ENCODE measurements at places on chromosomes 5 and 9.

- no peak for DNase-seq
Observed at GRCh38 chr5:10453545-10453944, 11.9 kb downstream of the ROPN1L start.

- peak; percentile 56 for DNase-seq
Observed at GRCh38 chr5:151150471-151151262, 6.9 kb downstream of the ANXA6 start.

DNA sequence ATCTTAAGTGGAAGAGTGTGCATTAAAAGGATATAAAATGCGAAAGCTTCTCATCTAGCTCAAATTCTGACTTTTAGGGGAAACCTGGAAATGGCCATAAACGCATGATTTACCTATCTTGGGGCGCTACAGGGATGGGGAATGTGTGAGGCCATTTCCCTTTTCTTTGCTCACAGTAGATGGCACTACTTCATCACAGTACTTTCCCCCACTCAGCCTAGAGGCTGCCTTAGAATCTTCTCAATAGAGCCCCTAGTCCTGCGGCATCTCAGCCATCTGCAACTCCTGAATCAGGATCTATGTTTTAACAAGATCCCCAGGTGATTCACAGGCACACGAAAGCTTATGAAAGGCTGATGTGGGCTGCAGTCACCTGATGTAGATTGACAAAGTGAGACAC, 110.8 kb downstream of the LHFPL2 start:
- DNase-seq = peak; percentile 68

DNA sequence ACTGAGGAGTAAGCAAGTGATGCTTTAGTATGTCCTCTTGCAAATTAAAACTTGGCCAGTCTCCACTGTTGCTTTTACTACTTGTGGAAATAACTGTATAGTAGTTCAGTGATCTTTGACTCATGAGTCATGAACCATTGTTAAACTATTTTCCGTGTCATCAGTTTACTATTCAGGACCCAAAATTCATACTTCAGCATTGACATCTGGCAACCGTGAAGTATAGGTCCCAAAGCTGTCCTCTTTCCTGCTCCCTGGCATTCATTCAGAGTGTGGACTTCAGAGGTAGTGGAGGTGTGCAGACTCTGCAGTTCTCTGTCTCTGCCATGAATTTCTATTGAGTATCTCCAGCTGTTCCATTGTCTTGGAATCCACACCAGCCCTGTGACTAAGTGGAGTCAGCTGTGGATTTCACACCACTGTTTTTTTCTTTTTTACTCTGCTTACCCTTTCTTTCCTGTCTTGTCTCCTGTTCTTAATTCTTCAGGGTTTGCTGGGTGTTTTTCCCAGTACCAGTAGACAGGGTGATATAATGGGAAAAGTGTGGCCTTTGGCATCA, 7.5 kb downstream of the TDRD7 start:
- no peak for DNase-seq

DNA sequence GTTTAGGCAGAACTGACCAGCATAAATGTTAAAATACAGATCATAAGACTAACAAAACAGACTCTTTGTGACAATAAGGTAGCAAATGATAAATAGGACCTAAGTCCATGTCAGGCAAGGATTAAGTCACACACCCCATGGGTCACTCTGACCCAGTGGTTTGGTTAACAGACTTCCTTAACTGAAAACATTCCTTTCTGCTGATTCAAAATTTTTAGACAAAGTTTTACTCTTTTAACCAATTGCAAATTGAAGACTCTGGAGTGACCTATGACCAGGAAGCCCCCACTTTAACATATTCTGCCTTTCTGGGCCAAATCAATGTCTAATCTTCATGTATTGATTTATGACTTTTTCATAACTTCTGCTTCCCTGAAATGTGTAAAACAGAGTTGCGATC, 4.9 kb upstream of the NXNL2 start:
- DNase-seq = no peak

- DNase-seq = no peak
Observed at GRCh38 chr9:127887792-127888191, 10.3 kb upstream of the AK1 start.

GRCh38 chr5:56037531-56038010, 42.8 kb upstream of the IL6ST start:
- DNase-seq = no peak

GRCh38 chr9:4793459-4794395, 983 bp downstream of the RCL1 start:
- peak; percentile 69 for DNase-seq

DNA sequence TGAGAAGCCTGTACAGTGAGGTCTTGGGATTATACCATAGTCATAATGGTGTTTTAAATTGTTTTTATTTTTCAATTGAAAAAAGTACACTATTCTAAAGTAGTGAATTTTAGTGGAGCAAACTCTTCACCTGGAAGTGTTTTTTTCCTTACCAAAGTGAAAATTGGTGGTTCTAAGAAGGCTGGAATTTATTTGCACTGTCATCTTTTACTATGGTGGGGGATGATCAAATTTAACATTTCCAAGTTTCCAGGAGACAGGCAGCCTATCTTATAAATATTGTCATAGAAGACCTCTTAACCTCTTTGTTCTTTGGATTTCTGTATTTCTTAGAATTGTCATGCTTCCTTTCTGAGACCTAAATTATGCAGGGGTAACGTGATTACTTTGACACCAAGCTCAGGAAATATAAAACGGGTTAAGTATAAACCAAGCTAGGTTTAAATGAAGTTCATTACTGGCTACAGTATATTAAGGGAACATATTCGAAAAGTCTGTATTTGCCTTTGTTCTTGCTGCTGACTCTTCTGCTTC, 20.2 kb downstream of the NDFIP1 start:
- no peak for DNase-seq

- no peak for DNase-seq
Observed at GRCh38 chr9:95722141-95722540, 153.3 kb upstream of the ERCC6L2 start.

DNA sequence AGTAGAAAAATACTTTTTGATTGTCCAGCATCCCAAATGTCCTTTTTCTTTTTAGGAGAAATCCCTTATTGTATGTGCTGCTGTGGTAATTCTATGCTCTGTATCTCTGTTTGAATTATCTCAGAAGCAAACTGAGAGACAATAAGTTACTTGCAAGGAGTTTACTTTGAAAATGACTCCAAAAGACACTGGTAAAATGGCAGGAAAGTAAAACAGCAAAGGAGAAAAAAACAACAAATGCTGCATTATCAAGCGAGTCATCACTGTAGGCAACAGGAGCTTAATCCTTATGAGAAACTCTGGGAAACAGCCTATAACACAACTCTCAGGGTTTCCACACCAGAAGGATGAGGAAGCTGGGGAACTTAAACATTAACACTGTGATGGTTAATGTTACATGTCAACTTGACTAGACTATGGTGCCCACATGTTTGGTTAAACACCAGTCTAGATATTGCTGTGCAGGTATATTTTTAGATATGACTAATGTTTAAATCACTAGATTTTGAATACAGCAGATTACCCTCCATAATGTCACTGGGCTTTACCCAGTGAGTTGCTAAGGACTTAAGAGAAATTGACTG, 92.6 kb upstream of the GAS1 start:
- DNase-seq = no peak

- no peak for DNase-seq
Observed at GRCh38 chr9:85700330-85700729, 41.4 kb downstream of the AGTPBP1 start.

GRCh38 chr9:133558191-133559126, 24.0 kb downstream of the ADAMTSL2 start:
- no peak for DNase-seq

- DNase-seq = no peak
Observed at GRCh38 chr5:95780597-95780996, 41.9 kb downstream of the GLRX start.

DNA sequence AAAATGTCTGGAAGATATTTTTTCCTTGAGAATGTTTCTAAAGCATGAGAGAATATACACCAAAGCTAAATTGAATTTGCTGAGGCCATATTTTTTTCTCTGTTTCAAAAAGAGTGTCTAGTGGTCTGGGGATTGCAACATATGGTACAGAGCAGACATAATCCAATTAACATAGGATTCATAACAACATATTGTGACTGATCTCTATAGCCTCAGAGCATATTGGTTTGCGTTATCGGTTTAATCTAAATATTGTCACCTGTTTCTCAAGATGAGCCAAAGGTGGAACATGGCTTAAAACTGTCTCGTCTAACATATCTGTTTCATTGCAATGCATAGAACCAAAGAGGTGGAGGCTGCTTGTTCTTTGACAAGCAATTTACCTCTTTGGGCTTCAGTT, 3.9 kb downstream of the PPP3R2 start:
- DNase-seq = no peak

DNA sequence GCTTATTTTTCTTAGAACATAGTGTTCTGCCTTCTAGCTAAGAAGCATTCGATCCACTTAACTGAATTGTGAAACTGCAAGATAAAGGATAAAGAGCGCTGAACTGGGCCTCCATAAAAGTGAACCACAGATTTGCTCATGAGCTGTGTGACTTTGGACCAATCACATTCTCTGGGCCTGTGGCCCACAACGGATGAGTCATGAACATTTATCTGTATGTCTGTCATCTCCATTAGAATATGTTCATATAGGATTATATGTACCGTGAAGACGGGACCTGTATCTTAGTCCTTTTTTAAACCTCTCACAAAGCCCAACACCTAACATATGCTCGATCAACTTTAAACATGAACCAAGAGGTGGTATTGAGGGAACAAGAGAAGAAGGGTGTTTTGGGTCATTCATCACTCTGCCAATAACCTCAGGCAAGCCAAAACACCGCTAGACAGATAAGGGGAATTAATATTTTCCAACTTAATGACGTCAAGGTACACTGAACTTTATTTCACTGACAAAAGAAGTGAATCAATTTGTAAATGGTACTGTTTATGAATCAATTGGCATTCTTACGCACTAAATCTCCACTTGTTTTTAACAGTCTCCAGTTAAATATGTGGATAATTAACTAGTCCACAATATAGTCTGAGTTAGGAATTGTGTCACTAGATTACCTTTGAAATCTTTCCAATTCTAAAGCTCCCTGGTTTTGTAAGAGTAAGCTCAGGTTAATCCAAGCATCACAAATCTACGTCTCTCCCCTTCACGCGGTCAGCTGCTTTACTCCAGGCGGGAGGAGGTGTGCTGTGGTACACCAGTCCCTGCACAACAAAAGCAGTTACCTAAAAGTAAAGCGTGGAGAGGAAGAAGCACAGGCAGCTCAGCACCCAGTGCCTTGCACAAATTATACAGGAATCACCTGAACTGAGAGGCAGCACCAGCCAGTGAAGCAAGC, 1.6 kb downstream of the TMEM245 start:
- DNase-seq = peak; percentile 33

- DNase-seq = no peak
Observed at GRCh38 chr9:77999231-77999631, 32.4 kb downstream of the GNAQ start.

DNA sequence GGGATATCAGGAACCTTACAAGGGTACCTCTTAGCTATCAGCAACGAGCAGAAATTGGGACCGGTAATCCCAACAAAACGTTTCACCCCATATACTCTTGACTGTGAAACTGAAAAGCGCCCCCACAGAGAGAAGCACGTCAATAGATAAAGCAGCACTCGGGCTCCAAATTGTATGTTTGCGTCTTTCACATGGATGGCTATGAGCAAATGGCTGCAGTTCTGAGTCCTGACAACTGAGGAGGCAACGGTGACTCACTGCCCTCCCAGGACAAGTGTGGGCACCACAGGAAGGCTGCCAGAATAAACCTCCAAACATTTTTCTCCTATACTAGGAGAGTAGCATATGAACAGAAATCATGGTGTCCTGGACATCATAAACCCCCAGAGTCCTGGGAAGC, 36.6 kb downstream of the SEMA4D start:
- DNase-seq = no peak

GRCh38 chr5:94254214-94254613, 364.2 kb downstream of the KIAA0825 start:
- no peak for DNase-seq

DNA sequence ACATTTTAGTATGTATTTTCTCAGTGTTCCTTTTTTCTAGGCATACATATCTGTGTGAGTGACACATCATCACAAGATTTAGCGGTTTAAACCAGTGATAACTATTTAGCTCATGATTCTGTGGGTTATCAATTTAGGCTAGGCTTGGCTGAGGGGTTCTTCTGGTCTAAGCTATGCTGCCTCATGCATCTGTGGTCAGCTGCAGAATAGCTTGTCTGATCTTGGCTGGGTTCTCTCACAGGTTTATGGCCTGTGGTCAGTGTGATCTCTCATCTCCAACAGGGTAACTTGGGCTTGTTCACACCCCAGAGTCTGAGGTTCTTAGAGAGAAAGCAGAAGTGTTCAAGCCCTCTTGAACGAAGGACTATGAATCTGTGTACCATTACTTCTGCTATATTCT, 363.3 kb downstream of the KDM4C start:
- no peak for DNase-seq

- DNase-seq = no peak
Observed at GRCh38 chr5:126871441-126871840, 94.5 kb downstream of the LMNB1 start.

- DNase-seq = no peak
Observed at GRCh38 chr9:116318468-116319374, 165.1 kb downstream of the PAPPA start.

DNA sequence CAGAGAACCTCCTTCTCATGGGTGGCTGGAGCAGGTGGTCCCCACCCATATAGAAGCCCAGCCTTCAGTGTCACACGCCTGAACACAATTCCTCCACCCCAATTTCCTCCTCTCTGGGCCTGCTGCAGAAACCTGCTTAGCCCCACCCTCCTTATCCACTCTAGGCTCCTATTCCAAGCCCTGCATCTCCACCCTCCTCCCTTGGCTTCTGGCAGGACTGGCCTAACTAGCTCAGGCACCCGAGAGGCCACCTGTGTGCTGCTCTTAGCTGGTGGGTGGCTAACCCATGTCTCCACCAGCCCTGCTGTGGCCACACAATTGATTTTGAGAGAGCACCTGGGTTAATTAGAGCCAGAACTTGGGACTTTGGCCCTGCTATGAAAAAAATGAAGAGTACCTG, 77.3 kb upstream of the ATP10B start:
- no peak for DNase-seq

DNA sequence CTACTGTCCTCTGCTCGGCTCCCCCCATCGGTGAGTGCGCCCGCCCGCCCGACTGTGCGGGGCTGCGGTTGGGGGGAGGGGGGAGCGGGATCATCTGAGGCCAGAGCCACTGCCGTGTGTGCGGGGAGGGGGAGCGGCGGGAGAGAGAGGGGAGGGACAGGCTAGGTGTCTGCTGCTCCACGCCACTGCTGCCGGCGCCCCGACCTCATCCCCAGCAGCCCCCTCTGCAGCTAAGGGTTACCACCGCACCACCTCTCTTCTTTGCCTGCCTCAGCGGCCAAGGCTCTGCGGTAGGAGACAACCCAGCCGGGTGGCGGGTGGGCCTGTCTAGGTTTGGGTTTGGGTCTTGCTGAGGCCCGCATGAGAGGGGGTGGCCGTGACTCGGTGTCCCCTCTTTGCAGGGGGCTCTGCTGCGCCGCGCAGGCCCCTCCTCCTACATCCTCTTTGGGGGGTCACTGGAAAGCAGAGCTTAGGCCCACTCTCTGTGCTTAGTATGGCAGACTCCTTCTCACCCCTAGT, 670 bp upstream of the PURA start:
- DNase-seq = no peak

GRCh38 chr5:61817472-61818326, 485.6 kb downstream of the ZSWIM6 start:
- DNase-seq = peak; percentile 62

GRCh38 chr9:79912318-79913070, 340.7 kb downstream of the TLE4 start:
- no peak for DNase-seq

- no peak for DNase-seq
Observed at GRCh38 chr5:58924306-58924705, 341.4 kb downstream of the RAB3C start.

GRCh38 chr5:163564321-163564938, 59.0 kb downstream of the MAT2B start:
- no peak for DNase-seq

GRCh38 chr9:112135706-112136105, 39.4 kb downstream of the SUSD1 start:
- DNase-seq = no peak

Data from renal pelvis (tissue), 12 donors.